NCI-H187 (cell line): ENCODE measurements at places on chromosomes 6 and 20.

- DNase-seq: peak; percentile 12
These were observed 226.0 kb upstream of the TSHZ2 start for GRCh38 chr20:52746190-52746589.

DNA sequence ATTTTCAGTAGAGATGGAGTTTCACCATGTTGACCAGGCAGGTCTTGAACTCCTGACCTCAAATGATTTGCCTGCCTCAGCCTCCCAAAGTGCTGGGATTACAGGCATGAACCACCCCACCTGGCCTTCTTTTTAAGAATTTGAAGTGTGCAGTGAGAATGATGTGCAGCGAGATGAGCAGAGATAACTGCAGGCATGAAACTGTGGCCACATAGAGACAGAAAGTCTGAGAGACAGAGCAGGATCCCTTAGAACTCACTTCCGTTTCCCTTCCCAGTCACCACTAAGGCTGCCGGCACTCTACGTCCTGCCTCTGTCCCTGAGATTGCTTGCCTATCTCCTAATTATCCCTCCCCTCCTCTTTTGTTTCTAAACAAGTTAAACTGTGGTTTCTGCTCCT, 27.2 kb downstream of the IL22RA2 start:
- no peak for DNase-seq

DNA sequence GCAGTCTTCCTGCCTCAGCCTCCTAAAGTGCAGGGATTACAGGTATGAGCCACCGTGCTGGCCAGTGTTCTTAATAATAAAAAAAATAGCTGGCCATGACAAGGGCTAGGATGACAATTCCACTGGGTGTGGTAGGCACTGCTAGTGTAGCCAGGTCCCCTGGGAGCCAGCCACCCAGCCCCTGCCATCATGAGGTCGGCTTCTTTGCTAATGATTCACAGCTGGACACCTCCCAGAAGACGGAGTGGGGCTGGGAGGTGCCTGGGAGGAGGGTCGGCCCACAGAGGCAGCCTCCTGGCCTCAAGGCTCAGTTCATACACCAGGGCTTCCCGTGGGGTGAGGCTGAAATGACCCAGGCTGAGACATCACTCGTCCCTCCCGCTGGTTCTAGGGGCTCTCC, 230.4 kb downstream of the TAF4 start:
- DNase-seq: no peak

DNA sequence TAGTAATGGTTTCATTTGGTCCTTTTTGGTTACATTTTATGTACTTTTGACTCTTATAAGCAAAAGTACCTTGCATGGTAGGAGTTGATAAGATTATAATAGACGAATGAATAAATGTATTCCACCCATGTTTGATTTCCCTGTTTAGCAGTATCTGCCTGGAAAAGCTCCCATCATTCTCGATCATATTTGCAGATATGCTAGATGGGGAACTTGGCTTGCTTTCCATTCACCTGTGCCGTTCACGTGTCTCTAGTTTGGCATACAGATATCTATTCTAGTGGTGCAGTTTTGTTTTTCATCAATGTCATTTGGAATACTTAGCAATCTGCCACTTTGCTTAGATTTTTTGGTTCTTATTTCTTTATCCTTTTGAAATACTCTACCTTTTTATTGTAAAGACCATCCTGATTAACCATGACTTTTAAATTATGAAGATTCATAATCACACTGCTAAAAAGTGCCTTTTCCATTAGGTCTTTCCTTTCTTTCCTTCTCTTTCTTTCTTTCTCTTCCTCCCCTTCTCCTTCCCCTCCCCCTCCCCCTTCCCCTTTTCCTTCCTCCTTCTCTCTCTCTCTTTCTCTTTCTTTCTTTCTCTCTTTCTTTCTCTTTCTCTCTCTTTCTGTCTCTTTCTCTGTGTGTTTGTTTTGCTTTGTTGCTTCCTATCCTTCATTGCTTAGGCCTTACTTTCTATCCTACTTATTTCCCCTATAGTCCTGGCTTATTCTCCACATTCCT, 40.4 kb downstream of the ANKS1A start:
- DNase-seq: no peak

GRCh38 chr20:46375771-46376170, 30.6 kb downstream of the ELMO2 start:
- DNase-seq: no peak

DNA sequence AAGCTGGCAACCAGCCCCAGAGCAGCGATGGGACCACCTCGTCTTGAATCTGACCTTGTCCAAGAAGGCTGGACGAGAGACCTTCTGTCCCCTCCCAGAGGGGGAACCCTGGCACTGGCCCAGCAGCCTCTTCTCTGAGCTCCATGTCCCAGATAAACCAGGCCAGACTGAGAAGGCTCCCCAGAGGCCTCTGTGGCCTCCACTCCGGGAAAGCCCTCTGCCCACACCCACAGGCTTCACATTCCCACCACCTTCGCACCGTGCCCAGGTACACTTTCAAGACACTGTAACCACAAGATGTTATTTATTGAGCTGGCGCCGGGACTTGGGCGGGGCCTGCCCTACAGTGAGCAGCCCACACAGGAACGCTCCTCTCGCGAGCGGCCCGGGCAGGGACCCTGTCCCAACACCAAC, 33.2 kb downstream of the ADA start:
- no peak for DNase-seq

- DNase-seq: no peak
These were observed 534.8 kb downstream of the BMP2 start for GRCh38 chr20:7302250-7302649.

DNA sequence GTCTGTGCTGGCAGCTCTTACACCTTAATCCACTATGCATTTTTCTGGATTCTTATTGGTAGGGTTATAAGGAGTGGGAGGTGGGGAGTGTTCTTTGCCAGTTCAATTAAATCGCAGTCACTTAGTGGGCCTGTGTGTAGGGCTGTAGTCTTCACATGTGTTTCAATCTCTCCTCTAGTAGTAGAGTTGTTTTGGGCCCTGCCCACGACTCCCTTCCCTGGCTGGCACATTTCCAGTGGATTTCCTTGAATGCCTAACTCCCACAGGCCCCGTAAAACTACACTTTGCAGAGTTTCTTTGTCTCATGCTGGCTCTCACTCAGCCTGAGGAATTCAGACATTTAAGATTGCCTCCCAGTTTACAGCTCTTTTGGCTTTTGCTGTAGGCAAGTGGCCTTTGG, 414.0 kb upstream of the OPRM1 start:
- DNase-seq: no peak

DNA sequence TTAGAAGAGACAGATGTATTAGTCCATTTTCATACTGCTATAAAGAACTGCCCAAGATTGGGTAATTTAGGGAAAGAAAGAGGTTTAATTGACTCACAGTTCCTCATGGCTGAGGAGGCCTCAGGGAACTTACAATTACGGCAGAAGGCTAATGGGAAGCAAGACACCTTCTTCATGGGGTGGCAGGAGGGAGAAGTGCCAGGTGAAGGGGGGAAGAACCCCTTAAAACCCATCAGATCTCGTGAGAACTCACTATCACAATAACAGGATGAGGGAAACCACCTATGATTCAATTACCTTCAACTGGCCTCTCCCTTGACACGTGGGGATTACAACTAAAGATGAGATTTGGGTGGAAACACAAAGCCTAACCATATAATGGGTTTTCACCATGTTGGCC, 28.9 kb upstream of the PNRC1 start:
- DNase-seq: no peak

DNA sequence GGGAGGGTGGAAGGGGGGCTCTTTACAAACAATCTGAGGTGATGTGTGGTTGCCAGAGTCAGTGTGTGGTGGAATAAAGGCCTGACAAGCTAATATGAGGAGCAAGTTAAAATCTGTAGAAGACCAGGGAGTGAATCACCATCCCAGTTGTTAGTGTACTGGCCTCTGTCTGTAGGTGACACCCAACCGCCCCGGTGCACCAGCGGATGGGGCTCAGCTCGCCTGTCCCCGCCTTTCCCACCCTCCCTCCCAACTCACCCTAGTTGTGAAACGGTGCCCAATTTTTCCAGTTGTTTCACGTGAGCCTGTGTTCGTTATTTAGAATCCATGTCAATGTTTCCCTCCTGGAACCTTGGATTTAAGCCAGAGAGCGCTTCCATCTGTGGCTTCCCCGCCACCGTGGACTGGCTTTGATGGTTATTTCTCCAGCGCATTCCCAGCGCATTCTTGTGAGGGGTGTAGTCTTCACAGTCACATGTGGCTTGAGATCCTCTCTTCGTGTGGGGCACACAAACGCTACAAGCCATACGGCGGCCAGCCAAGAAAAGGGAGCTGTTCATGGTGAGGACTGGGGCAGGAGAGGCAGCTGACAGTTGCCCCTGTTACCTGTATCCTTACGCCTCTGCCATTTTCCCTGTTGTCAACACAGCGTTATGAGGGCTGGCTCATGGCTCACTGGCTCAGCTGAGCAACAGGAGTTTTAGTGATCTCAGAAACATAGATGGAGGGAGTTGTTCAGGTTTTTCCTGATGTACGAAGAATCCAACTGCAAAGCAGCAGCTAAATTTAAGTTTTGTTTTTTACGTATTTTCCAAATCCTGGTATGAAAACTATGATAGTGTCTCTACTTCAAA, 137.6 kb downstream of the ZDHHC14 start:
- DNase-seq: no peak

DNA sequence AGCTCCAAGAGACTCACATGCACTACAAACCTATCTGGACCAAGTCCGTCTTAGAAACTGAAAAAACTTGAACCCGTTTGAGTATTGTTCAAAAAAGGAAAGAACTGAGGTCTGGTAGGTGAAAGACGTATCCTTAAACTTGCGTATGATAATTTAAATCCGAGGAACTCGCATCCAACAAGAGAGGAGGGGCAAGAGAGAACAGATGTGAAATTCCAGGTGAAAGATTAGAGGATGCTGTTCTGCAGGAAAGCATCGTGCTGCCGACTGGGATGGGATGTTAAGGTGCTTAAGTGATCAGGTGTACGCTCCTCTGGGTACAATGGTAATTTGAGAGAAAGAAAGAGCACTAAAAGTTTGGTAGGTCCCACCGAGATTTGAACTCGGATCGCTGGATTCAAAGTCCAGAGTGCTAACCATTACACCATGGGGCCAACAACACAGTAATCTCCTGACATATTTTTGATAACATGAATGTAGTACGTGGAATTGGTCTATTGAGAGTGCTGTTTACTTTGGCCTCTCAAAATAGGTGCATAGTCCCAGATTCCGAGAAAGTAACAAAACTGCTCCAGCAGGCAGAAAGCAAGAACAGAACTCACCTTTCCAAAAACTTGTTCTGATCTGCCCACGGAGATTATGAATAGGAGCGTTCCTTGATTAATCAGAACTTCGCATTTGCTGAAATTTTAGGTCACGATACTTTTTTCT, 53.5 kb upstream of the BTN3A2 start:
- peak; percentile 74 for DNase-seq

GRCh38 chr20:23409800-23410199, 11.5 kb downstream of the NAPB start:
- no peak for DNase-seq

DNA sequence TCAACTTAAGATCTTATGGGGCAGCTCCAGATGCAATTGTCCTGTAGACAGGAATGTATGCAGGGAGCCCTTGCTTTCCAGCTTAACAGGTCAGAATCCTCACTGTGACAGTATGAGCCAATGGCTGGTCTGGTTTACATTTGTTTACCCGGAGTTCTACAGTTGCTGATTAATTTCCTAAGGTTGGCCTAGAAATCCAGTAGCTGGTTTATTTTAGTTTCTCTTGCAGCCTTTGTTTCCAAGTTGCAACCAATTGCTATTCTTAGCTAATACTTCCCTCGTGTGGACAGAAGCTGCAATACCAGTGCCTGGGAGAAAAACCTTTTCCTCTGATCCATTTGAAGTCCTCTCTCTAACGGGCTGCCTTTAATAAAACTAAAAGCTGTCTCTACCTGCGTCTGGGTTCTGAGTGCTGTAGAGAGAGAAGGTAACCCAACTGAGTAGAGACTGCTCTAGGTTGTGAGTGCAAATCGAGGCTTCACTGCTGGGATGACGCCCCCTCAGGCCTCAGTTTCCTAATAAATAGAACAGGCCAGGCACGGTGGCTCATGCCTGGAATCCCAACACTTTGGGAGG, 45.9 kb downstream of the ZNF217 start:
- no peak for DNase-seq

- DNase-seq: no peak
These were observed 537 bp downstream of the TCP1 start for GRCh38 chr6:159788753-159789376.

DNA sequence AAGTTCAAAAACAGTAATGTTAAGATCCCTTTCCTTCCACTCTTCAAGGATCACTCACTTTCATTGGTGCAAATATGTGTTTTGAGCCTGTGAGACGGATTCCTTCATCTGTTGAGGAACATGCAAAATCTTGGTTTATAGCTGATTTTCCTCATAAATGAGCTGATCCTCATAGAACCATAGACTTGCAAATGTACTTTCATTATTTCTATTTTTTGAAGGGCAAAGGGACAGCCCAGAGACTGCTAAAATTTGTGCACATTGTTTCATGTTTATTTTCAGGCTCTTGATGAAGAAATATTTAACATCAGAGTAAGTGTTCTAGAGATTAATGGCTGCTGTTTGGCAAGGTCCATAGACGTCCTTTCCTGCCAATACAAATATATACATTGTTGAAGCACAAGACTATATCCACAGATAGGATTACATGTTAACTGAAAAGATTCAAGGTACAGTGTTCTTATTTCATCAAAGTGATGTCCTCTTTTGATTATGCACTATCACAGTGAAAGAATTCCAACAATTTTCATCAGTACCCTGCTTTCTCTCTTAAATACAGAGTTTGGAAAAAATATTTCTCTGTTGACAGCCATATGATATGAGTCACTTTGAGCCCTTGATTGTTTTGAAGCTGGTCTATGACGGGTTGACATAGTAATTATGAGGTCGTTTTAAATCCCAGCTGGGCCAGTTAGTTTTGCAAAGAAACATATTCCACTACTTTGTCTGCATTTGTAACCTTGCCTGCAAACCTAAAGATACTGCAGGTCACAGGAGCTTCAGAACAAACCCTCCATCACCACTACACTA, 95.7 kb downstream of the FILIP1 start:
- no peak for DNase-seq

- DNase-seq: no peak
These were observed 24.7 kb upstream of the PYGB start for GRCh38 chr20:25223179-25223661.

- DNase-seq: peak; percentile 49
These were observed 10.4 kb downstream of the CD40 start for GRCh38 chr20:46128310-46129151.

DNA sequence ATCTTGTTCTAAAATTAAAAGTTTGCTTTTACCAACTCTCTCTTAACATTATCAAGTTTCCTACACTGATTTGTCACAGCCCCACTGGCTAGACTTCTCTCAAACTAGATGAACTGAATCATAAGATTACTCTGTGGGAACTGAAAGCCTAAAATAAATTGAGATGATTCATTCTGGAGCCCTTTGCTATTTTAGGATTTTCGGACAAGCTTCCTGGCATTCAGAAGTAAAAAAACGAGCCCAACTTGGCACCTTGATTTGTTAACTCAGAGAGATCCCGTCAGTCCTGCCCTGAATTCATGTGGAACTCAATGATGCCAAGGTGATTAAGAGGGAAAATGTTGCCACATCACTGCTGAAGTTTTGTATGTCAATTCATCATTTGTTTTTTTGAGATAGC, 122.0 kb upstream of the NRSN1 start:
- DNase-seq: no peak
